ENCODE measurements at places on chromosomes 13 and 19.

GRCh38 chr13:33973194-33973593 is 155.2 kb downstream of the RFC3 start:
- no peak for DNase-seq

- DNase-seq = no peak
Measured at GRCh38 chr19:40414542-40415535, 1.7 kb upstream of the PRX start.

- no peak for DNase-seq
Measured at GRCh38 chr13:43800828-43801227, 14.1 kb upstream of the ENOX1 start.

- DNase-seq = peak; percentile 28
Measured at GRCh38 chr19:52941941-52942385, 18.7 kb upstream of the ZNF888 start.

- no peak for DNase-seq
Measured at GRCh38 chr13:87535911-87536310, 135.3 kb upstream of the SLITRK5 start.

DNA sequence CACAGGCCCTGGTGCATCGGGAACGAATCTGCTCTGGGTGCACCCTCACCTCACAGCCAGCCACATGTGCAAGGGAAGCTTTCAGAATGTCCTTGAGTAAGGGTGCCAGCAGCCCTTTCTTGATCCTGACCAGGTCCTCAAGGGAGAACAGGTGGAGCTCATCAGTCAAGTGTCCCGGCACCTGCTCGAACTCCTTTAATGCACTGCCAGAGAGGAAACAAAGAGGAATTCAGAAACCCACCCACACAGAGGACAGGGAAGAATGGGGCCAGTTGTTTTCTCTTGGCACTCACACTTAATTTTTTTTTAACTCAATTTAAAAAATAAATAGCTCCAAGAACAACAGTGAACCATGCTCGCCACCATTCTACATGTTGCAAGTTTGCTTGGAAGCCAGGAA is 41.7 kb downstream of the RUBCNL start:
- DNase-seq = no peak

DNA sequence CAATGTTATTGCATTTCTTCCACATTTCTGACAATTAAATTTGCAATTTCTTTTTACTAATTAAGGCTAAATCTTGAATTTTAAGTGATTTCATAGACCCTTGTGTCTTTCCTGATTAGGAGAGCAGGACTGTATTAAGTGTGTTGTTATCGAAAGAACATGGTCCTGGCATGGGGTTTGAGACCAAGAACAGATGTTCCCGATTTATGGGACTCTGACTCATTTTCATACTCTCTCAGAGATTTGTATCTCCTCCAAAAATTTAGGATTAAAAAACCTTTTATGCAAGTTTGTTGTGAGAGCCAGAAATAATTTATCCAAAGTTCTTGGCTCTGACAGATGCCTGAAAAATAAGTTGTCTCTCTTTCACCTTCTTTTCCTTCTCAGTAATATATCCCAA is 589.3 kb upstream of the ARGLU1 start:
- no peak for DNase-seq

DNA sequence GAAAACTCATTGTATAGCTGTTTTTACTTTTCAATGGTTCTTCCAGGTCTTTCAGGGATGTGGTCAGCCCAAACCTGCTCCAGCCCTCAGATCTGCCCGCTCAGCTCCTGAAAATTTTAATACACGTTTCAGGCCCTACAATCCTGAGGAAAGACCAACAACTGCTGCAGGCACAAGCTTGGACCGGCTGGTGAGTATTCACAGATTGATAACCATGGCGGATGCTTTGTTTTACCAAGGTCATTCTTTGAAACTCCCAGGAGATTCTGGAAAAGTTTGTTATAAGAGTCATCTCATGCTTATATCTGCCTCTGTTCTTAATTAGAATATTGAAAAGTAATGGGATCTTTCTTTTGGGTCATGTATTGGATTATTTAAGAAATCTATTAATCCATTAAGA is 173.5 kb downstream of the DCT start:
- DNase-seq = no peak

- peak; percentile 75 for DNase-seq
Measured at GRCh38 chr13:29496241-29496712, 99.2 kb downstream of the SLC7A1 start.

DNA sequence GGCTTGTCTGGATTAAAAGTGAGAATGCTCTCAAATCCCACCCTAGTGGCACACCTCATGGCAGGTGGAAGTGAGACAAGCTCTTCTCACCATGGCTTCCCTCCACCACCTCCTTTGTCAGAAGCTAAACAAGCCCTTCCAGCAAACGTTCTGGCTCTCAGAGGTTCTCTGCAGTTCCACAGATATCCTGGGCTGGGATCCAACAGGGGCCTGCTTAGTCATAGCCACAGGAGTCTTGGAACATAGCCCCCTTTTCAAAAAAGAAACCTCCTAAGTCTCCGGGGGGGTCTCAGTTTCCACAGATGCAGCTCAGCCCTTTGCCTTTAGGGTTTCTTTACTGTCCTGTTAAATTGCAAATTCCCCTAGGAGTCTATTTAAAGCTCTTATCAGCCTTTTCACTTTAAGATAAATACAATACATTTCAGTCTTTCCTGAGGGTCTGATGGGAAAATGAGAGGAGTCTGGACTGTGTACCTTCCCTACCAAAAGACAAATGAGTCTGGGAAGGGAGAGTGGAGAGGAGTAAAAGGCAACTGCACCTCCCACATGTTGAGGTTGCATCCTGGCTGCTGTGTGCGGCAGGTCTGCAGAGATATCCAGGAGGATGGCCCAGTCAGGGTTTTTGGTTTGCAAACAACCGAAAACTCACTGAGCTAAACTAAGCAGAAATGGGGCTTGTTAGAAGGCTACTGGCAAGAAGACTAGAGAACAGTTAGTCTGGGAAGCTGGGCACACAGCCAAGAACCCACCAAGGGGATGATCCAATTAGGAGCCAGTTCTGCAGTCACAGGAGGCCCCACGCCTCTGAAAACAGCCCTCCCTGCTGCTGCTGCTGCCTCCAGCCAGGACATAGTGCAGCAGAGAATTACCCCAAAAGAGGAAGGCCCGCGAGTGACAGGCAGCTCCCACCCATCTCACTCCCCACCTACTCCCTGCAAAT is 41.4 kb upstream of the SERP2 start:
- DNase-seq = peak; percentile 56

- no peak for DNase-seq
Measured at GRCh38 chr13:112733661-112734379, 44.0 kb downstream of the ATP11A start.

DNA sequence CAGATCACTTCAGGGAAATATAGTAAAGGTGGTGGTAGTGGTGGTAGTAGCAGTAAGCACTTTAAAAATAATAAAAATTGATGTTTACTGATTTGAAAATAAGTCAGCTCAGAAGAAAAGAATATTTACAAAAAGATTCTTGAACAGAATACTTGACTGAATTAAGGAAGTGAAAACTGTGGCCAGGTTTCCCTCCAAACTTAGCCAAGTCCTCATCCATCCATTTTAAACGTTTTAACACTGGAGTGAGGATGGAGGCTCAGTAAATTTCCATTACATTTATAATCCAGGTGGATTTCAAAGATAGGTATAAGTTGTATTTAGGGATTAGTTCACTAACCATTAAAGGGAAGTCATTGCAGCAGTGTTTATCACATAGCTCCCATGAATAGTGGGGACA is 221.5 kb downstream of the RGCC start:
- no peak for DNase-seq

DNA sequence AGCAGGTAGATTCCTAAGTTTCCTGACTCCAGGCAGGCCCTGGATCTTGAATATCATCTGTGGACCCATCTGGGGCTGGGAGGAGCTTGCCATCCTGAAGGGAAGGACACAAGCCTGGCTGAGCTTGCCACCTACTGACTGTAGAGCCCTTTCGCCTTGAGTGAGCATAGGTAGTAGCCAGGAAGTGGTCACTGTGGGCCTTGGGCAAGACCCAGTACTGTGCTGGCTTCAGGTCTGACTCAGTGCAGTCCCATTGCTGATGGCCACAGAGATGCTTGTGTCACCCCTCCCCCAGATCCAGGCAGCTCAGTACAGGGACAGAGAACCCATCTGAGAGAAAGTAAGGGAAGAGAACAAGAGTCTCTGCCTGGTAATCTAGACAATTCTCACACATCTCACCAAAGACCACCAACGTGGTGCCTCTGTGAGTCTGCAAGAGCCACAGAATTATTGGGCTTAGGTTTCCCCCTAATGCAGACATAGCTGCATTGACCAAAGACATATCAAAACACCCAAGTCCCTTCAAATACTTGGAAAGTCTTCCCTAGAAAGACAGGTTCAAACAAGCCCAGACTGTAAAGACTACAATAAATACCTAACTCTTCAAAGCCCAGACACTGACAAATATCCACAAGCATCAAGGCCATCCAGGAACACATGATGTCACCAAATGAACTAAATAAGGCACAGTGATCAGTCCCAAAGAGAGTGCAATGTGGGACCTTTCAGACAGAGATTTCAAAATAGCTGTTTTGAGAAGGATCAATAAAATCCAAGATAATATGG is 108.2 kb upstream of the WASF3 start:
- DNase-seq = no peak

DNA sequence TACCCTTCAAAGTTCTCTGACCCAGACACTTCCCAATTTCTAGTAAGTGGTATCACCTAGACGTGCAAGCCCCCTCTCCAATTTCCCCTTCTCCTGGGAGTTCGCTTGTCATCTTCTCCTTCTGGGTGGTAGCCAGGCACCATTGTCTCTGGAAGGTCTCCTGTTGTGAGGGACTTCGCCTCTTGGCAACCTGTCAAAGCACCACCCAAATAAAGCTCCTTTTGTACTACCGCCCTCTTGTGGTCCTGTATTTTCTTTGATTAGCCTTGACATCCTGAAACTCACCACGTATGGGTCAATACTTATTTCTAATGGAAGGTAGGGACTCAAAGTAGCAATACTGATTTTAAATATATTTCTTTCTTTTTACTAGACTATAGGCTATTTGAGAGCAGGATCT is 8.2 kb downstream of the GPC5 start:
- peak; percentile 61 for DNase-seq

DNA sequence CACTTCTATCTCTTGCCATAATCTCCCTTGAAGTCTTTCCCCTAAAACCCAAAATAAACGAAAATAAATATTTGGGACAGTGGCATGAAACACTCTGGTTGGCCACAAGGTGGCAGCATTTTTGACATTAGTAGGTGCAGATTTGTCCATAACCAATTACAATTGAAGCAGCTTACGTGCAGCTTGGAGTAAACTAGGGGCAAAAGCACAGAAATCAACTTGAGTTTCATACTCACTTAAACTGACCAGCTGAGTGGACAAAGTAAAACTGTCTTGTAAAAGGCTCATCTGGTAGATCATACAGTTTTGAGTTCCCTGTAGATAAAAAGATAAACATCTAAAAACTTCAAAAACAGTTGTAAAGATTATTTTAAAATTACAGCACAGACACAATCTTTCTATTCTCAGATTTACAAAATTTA is 18.8 kb downstream of the PDCD5 start:
- peak; percentile 69 for DNase-seq

DNA sequence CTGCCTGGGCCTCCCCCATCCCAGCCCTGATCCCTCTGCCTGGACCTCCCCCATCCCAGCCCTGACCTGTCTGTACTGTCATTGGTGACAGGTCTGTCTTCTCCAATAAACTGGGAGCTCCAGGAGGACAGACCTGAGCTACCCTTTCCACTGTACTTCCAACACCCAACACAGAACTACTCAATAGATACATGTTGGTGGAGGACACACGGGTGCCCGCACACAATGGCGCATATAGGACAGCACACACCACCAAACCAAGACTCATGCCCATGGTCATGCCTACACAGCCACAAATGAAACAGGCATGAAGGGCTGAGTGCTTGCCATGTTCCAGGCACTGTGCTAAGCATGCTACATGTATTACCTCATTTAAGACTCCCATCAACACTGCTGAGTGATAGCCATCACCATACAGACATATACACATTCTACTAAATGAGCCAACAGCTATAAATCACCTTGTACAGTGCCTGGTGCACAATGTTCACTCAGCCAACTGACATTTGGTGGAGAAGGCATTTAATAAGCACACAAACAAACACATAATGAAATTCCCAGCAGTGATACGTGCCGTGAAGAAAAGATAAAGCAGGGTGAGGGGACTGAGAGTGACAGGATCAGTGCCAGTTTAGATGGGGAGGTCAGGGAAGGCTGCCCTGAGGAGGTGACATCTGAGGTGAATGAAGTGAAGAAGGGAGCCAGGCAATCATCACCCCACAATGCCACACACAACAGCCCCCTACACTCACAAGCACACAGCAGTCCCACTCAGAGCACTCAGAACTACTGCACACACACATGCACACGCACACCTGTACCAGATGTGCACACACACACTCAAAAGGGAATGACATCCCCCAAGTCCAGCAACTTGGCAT is 857 bp downstream of the POU2F2 start:
- no peak for DNase-seq

DNA sequence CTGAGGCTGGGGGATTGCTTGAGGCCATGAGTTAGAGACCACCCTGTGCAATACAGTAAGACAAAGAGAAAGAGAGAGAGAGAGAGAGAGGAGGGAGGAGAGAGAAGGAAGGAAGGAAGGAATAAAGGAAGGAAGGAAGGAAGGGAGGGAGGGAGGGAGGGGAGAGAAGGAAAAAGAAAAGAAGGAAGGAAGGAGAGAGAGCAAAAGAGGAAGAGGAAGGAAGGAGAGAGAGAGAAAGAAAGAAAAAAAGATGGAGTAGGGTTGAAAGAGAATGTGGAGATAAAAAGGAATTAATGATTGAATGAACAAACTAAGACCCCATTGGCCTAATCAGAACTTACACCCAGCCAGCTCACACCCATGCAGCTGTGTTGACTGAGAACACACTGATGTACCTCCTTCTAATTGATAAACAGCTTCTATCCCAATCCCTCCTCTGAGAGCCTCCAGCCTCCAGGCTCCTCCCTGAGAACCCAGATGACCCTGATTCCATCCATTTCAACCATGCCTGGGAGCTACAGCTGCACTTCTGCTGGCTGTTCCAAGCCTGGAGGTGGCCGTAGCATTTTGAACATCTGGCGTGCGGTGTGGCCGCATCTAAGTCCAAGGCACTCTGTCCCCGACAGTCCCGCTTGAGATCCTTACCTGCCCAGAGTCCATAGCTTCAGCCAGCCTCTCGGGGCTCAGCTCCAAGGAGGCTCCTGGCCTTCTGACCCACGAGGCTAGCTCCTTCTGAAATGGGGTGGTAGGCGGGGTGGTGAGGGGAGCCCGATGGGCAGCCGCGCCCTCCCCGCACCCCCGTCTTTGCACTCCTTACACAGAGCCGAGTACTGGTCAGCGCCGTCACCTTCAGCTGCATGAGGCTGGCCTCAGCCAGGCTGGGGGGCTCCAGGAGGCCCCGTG is 1.1 kb downstream of the PRODH2 start:
- DNase-seq = no peak

DNA sequence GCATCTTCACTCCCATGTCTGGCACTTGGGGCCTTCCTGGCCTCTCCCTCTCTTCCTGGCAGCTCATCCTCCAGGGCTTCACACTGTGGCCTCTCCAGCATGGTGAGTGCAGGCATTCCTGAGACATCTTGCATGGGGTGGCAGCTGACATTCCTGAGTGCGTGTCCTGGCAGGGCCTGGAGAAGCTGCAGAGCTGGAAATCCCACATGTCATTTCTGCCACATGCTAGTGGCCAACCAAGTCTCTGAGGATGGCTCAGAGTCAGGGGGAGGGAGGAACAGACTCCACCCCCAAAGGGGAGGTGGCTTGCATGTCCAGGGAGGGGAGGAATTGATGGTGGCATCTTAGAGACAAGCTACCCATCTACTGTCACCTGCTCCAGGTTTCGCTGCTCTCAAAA is 41.6 kb upstream of the AMER2 start:
- DNase-seq = no peak

GRCh38 chr19:1591421-1592023 is 1.1 kb downstream of the MBD3 start:
- no peak for DNase-seq
